CD8-positive, alpha-beta T cell (primary cell): ENCODE measurements at places on chromosomes 6 and 20.

GRCh38 chr6:33789550-33789895, 593 bp upstream of the LEMD2 start:
- DNase-seq, result no peak

DNA sequence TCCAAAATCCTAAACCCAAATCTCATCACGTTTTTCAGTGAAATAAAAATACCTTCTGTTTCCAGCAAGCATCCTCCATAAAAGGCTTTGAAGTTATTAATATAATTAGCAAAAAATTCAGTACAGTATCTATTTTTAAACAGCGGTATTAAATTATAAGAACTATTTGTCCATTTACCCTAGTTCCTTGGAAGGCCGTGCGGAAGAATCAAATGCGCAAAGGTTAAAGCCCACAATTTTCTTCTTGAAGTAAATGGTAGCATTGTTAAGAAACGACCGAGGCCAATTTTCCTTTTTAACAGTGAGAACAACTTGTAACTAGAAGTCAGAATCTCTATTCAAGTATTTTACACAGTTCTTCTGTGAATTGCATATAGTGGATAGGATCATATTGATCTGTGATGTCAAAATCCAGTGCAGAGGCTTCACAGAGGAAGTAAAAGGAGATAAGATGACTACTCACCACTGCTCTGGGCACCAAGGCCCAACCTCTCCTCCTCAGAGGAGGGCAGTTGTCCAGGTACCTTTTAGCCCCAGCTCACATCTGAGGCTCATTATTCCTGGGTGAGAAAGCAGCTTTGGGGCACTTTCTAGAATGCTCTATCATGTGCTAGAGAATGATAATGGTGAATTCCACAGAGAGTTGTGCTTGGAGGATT, 36.3 kb downstream of the TNFAIP3 start:
- DNase-seq, result no peak

- no peak for DNase-seq
Observed at GRCh38 chr6:41464481-41464880, 81.7 kb upstream of the FOXP4 start.

- no peak for DNase-seq
Observed at GRCh38 chr6:113690281-113691259, 166.6 kb upstream of the MARCKS start.

DNA sequence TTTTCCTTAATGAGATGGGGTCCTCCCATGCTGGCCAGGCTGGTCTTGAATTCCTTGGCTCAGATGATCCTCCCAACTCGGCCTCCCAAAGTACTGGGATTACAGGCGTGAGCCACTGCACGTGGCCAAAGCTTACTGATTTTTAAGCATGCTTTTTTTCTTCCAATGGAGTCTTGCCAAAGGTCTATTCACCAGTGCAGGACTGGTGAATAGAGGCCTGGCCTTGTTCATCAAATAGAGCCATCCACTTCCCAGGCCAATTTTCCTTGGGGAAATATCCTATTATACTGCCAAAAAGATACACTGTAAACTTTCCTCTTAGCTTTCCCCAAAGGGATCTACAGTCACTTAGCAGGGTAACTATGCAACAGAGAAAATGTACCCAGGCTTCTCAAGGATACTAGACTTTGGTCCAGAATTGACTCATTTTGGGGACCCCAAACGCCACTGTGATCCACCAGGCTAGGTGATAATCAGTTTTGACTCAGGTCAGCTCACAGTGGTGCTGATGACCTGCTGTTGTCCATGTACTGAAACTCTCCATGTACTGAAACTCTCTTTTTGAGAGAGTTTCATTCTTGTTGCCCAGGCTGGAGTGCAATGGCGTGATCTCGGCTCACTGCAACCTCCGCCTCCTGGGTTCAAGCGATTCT, 91.8 kb downstream of the REPS1 start:
- no peak for DNase-seq

DNA sequence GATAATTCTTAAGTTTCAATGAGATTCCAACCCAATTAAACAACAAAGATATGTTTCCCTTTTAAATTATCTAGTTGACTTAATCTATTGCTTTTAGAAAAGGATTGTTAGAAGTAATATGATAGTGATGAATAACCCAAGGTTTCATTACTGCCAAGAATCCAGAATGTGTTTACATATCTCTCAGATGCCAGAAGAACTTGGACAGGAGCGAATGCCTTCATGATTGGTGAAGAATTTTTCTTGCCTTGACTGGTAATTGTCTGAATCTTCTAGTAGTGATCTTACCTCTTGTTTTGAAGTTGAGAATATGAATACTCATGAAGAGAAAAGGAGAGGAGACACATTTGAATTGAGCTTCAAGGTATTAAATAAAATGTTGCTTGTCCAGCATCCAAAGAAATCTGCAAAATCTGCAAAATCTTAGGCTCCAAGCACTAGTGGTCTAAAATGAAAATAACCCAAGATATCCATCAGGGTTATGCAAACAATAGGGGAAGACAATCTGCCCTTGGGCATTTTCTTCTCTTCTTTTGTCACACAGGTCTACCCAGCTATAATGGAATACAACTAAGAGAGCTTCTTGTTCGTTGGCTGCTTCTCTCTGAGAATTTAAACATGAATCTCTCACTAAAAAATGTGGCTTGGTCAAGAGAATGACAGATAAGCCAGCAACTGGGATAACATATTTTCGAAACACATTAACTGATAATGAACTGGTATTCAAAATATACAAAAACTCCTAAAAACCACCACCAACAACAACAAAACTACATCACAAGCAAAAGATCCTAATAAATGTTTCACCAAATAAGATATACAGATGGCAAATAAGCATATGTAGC, 928.9 kb downstream of the EYS start:
- no peak for DNase-seq

DNA sequence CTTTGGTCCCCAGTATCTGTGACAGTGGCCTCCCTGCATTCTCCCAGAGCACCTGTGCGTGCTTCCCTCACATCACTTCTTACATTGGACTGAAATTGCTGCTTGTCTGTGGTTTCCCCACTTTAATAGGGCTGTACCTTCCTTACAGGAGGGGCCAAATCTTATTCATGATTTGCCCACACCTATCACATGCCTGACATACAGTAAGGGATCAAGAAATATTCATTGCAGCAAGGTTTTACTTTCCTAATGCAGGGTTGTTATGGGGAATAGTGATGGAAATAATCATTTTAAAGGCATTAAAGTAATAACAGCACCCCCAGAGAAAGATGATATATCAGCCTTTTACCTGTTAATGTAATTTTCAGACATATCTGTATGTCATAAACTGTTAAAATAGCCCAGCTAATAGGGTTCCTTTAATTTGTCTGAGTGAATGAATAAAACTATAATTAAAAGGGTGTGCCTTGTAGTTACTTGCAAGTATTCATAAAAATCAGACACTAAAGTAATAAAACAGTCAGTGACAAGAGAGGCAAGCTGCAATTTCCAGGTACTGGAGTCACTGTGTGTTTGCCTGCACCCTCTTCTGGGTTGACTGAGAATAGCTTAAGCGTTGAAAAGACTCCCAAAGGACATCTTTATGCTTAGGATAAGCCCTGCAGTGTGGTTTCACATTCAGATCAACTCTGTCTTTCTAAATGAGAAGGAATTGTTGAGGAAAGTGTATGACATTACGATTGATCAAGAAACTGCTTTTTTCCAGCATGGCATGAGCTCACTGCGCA, 182.7 kb downstream of the PHACTR1 start:
- no peak for DNase-seq
